MG63 (cell line): ENCODE measurements at places on chromosomes 7 and 10.

GRCh38 chr10:72038458-72039001, 49.8 kb downstream of the SPOCK2 start:
- peak; percentile 51 for DNase-seq

- no peak for DNase-seq
These were observed 72.5 kb upstream of the CC2D2B start for GRCh38 chr10:95835149-95835860.

- no peak for DNase-seq
These were observed 262.8 kb downstream of the ZEB1 start for GRCh38 chr10:31581741-31582323.

DNA sequence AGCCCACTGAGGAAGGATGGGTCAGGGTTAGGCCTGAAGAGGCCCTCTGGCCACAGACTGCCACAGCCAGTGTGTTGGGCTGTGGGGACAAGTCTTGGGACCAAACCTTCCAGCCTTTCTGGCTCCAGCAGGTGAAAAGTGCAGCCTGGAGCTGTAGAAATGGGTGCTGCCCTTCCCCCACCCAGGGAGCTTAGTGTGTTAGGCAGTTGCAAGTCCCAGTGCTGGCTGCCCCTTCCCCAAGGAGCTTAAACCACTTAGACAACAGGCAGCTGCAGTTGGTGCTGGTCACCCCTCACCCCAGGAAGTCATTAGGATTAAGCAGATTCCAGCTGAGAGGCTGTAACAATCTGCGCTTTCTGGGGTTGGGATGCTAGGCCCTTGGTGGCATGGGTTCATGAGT, 563.3 kb downstream of the NRG3 start:
- no peak for DNase-seq

GRCh38 chr10:73590881-73591799, at the start of gene USP54:
USP54 (minus strand) TSS chr10:73591342; CDS start chr10:73575658, 15,684 bp downstream.
- DNase-seq, result no peak
